ENCODE measurements at places on chromosomes 2 and 18.

- no peak for DNase-seq
Observed at GRCh38 chr2:236943068-236943467, 142.6 kb upstream of the COPS8 start.

DNA sequence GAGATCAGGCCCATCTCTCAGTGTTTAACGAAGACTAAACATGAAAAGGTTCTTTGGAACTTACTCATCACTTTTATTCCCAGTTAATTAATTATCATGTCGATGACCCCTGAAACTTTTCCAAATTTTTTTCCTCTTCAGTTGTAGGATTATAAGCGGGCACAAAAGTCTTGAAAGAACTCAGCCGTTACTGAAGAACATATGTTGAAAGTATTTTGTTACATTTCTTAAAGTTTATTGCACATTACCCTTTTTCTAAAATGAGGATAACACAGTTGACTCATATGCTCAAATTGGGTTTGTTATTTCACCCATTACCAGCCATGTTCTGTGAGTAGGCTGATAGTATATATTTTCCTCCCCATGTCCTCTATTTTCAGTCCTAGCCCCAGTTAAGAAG is 75.9 kb upstream of the COL3A1 start:
- DNase-seq = no peak

- no peak for DNase-seq
Observed at GRCh38 chr2:241637795-241638660, 535 bp downstream of the ATG4B start.

GRCh38 chr18:78113940-78114251 is 864.2 kb downstream of the GALR1 start:
- DNase-seq = no peak

DNA sequence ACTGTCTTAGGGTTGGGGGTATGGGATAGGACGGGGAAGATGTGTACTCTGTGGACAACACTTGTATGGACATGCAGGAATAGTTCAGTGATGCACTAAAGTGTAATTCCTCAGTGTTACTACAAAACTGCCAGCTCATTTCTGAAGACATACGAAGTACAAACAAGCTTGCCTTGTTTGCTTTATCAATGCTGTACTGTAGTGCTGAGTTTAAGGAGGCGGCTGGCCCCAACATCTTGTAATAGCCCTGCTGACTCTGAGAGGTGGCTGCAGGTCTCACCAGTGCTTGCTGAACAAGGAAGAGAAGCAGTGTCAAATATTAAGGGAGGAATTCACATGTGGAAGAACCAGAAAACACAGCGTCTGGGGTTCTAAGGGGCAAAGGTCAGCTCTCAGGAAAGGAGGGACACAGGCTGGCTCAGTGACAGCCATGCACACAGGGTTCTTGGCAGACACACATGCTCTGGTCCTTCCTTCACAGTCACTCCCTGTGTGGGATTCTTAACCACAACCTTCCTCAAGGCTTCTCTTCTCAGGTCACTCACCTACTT is 39.8 kb upstream of the EVA1A start:
- no peak for DNase-seq

DNA sequence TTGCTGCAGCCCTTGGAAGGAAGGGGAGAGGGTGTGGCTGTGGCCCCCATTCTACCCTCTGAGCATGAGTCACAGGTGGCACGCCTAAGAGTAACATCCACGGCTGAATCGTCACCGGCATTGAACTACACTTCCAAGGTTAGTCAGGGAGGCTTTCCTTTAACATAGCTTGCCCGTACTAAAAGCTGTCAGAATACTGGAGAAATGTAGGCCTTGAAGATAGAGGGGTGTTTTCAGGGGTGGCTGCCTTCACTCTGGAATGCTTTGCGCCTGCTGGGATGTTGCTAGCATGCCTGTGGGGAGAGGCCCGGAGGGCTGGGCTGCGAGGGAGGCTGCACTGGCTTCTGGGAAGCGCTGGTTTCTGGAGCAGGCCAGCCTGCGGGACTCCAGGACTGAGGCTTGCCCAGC is 333.7 kb downstream of the AGAP1 start:
- no peak for DNase-seq

DNA sequence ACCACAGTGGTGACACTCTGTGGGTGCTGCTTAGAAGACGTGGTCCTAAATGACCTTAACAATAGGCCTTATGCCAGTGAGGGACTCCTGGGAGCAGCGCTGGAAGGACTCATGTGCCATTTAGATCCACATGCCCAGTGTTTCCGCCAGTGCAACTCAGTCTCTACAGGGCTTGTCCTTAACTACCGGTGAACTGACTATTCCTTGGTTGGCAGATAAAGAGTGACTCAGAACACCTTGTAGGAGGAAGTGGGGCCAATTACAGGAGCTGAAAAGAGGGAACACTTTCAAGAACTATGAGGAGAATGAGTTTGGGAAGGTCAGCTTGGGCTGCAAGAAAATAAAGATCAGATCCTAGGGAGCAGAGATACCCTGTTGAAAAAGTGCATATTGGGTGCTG is 1.8 kb upstream of the CDK5R2 start:
- DNase-seq = no peak

GRCh38 chr18:8942909-8943545 is 159.5 kb upstream of the NDUFV2 start:
- no peak for DNase-seq

DNA sequence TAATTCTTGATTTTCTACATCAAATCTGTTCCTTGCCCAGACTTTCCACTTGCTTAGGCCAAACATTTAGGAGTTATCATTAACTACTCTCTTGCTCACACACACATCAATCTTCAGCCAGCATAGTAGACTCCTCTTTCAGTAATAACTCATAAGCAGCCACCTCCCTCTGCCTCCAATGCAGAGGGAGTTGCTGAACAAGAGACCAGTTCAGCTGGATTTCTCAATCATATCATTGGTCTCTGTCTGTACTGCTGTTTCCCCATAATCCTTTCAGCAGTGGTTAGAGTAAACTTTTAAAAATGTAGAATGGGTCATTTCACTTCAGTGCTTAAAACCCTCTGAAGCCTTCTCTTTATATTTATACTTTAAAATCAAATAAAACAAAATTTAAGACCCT is 112.9 kb downstream of the SLC39A10 start:
- DNase-seq = no peak

GRCh38 chr2:145503511-145503910 is 983.6 kb upstream of the ZEB2 start:
- DNase-seq = no peak

- DNase-seq = peak; percentile 90
Observed at GRCh38 chr2:98806236-98806697, 75.3 kb upstream of the MGAT4A start.
